ENCODE measurements at places on chromosomes 12 and 14.

GRCh38 chr12:94749890-94750289 is 99.5 kb upstream of the TMCC3 start:
- DNase-seq = no peak

DNA sequence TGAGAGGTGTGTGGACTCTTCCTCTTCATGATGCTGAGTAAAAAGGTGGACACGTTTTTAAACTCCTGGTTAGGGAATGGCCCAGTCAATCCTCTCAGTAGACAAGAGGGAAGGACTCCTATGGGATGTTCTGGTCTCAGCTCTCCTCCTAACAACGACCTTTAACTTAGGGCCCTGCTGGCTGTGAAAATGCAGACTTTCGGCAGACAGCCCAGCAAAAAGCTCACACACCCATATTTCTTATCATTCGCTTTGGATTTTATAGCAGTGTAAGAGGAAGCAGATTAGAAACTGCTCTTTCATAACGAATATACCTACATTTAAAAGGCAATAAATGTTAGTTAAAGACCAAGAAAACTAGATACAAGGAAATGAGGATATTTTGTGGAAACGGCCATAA is 18.0 kb upstream of the YARS2 start:
- DNase-seq = no peak

GRCh38 chr12:1810201-1810930 is 10.0 kb upstream of the LRTM2 start:
- DNase-seq = no peak

- no peak for DNase-seq
Measured at GRCh38 chr14:22159099-22159498, 429.9 kb downstream of the DAD1 start.

DNA sequence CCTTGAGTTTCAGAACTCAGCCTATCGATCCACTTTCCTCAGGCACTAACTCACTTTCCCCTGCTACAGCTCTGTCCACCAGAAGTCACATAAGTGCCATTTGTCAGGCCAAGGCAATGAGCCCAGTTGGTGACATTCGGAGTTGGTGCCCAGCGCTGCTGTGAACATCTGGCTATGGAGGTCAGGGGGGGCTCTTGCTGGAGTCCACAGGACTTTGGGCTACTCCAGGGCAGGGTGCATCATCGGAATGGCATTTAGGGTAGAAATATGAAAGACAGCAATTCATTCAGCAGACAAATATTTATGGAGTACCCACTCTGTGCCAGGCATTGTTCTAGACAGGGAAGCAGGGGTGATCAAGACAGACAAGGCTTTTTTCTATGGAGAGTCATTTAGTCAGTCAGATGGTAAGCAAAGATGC is 1.5 kb upstream of the PPP1CC start:
- no peak for DNase-seq

GRCh38 chr12:109663795-109664194 is 49.8 kb upstream of the FAM222A start:
- DNase-seq = no peak

- no peak for DNase-seq
Measured at GRCh38 chr14:53924753-53925152, 31.9 kb downstream of the BMP4 start.

DNA sequence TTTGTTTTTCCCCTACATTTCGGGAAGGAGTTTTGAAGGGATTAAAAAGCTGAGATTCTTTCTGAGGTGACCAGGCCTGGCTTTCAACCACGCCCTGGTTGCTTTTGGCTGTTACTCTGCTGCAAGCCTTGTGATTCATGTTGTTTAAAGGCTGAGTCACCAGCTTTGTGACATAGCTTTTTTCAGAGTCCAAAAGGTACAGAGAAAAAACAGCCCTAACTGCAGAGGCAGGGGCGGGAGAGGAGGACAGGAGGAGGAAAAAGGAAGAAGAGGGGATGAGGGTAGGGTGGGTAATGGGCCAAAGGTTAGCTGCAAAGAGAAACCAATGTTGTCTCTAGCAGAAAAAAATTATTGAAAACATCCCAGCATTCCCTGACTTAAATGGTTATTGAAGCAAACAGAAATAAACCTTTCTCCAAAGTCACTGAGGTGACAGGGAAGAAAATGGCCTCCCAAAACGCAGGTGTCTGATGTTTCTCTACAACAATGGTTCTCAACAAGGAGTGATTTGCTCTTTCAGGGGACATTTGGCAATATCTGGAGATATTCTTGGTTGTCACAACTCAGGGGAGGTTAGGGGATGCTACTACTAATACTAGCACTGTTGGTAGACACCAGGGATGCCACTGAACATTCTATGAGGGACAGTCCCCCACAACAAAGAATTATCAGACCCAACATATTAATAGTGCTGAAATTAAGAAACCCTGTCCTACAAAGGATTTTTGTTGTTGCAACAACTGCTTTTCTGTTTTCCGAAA is 2.1 kb upstream of the UBC start:
- no peak for DNase-seq

DNA sequence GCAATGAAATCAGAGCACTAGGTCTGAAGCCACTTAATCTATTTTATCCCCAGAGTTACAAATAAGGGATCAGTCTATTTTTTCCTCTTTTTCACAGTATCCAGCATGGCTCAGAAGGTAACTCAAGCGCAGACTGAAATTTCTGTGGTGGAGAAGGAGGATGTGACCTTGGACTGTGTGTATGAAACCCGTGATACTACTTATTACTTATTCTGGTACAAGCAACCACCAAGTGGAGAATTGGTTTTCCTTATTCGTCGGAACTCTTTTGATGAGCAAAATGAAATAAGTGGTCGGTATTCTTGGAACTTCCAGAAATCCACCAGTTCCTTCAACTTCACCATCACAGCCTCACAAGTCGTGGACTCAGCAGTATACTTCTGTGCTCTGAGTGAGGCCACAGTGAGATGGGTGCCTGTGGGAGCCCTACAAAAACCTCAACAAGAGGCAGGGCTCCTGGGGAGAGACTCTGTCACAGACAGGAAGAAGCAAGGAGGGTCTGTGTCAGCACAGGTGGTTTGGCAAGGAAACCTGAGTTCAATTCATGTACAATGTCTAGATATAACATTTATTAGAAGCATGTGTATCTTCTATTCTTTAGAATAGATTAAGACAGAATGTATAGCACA is 334.3 kb upstream of the OR4E1 start:
- no peak for DNase-seq

- peak; percentile 72 for DNase-seq
Measured at GRCh38 chr12:64451687-64452558, at the start of gene TBK1. TSS of gene TBK1 (plus strand) at chr12:64452120. CDS start at chr12:64455871, 3,751 bp downstream.

- no peak for DNase-seq
Measured at GRCh38 chr12:41380878-41381277, 192.8 kb downstream of the PDZRN4 start.

DNA sequence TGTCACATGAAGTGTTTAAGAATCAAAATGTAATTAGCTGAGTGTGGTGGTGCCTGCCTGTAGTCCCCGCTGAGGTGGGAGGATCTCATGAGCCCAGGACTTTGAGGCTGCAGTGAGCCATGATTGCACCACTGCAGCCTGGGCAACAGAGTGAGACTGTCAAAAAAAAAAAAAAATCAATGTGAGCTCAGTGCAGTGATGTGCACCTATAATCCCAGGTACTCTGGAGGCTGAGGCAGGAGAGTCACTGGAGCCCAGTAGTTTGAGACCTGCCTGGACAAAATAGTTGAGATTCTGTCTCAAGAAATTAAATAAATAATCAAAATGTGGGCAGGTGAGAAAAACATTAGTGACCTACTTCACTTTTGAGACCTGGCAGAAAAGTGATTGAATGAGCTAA is 140.0 kb downstream of the MON2 start:
- DNase-seq = no peak

DNA sequence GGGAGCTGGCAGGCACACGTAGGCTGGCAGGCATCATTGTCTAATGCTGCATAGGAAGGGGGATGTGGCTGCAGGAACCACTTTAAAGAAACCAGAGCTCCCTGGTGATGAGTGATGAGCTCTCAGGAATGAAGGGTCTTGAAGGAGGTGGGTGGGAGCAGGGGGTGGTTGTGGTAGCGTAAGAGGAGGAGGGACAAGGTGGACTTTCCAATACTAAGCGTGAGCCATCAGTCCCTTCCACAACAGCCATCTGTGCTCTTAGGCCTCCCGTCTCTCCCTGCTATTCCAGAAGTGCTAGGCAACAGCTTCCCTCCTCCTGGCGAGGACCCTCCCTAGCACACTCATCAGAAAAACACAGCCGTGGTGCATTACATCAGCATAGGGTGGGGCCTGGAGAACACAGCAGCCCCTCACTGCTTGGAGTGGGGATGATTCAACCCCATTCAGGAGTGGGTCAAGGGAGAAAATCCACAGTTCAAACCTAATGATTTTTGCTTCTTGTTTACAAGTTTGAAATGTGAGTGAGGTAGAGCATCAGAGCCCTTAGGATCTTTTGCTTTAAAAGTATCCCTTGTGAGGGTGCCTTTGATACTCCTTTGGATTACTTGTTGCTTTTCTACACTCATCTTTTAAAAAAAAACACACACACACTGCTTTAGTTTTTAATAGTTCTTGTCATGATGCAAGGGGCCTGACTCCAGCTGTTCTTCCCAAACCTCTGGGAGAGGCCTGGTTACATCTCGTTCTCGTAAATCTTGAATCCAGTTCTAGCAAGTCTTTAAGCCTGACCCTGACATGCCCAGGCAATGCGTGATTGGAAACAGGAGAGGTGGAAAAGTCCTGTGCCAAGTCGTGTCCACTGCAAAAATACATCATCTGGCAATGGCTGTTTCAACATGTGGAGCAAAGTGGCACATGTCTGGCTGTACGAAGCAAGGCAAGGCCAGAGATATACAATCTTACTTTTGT is 356.4 kb upstream of the DDHD1 start:
- no peak for DNase-seq

DNA sequence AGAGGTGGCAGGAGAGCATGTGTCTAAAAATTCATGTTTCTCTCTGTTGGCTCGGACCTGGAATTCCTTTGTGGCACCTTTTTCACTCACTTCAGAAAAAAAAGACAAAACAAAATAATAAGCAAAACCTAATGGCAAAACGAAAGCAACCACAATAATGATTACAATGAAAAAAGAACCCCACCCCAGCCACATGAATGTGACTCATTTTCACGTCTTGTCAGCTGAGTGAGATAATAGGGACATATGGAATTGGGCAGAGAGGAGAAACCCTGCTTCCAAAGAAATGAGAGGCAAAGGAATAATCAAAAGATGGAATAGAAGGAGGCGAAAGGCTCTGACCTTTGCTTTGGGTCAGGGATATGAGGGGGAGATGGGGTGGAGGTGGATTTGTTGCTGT is 143.4 kb downstream of the SLC8A3 start:
- DNase-seq = no peak

GRCh38 chr12:78088391-78088832 is 257.7 kb downstream of the NAV3 start:
- no peak for DNase-seq

- no peak for DNase-seq
Measured at GRCh38 chr12:1252758-1253157, 261.7 kb downstream of the ERC1 start.

GRCh38 chr14:101215927-101216326 is 312.4 kb upstream of the RTL1 start:
- DNase-seq = no peak

GRCh38 chr14:101775826-101776225 is 14.3 kb downstream of the PPP2R5C start:
- peak; percentile 20 for DNase-seq

GRCh38 chr12:3225796-3226180 is 148.6 kb downstream of the TSPAN9 start:
- DNase-seq = no peak

- DNase-seq = no peak
Measured at GRCh38 chr14:101179691-101180211, 276.2 kb upstream of the RTL1 start.

DNA sequence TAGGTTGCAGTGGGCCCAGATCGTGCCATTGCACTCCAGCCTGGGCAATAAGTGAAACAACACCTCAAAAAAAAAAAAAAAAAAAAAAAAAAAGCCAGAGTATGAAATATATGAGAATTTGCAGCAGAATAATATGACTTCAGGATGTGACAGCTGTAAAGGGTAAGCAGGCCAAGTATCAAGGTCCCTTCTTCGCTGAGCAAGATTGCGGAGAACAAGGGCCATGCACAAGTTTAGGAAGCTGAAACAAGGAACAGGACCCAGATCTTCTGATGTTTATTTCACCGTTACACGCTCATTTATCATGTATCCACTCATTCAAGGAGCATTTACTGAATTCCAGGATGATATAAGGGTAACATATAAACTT is 659 bp upstream of the FOXJ2 start:
- DNase-seq = no peak

DNA sequence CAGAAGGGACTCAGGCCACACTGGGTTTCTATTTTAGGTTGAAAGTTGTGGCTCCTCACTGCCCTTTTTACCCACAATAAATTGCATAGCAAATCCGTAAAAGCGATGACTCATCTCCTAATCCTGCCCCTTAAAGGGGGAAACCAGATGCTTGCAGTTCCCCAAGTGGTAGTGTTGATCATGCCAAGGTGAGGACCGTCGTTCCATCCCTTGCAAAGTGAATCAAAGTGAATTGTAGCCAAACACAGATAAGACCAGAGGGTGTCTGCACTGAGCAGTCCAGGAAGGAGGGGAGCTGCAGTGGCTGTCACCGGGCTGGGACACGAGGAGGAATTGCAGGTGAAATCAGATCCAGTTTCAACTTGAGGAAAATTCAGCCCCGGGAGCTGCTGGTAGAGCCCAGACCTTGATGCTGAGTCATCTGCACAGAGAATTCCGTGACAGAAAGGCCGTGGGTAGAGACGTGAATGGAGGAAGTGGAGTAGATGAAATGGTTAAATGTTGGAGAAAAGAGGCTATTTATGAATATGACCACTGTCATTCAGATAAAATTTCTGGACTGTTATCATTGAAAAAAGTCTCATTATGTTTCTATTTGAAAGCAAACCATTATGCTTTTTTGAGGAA is 44.2 kb upstream of the MMP17 start:
- no peak for DNase-seq

GRCh38 chr12:101929365-101930041 is 52.1 kb downstream of the DRAM1 start:
- no peak for DNase-seq

GRCh38 chr12:130119241-130119861 is 42.9 kb upstream of the FZD10 start:
- DNase-seq = no peak

- DNase-seq = no peak
Measured at GRCh38 chr14:76666746-76667145, 94.5 kb upstream of the VASH1 start.

GRCh38 chr14:91249841-91250616 is 5.5 kb upstream of the GPR68 start:
- DNase-seq = peak; percentile 38

GRCh38 chr14:106790189-106791036 is 1264.0 kb downstream of the TMEM121 start:
- peak; percentile 74 for DNase-seq

DNA sequence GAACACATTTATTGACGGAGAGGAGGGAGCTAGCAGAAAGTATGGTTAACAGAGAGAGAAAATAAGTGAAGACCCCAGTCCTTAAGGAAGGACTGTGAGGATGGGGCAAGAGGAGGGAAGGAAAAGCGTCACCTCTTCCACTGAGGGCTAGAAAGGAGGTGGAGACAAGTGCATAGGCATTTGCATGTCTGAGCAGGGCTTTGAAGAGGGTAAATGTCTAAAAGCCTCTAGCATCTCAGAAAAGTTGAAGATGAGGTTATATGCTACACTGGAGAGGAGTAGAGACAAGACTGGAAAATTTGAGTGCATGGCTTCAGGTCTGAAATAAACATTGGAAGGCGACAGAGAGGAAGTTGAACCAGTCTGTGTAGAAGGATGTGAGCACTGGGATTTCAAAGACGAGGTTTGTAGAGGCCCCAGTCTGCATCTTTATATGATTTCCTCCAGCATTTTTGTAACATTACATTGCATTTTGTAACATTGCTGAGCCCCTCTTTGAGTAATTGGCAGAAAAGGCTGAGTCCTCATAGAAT is 98.5 kb upstream of the IFNG-AS1 start:
- no peak for DNase-seq

GRCh38 chr14:35985474-35986218 is 159.5 kb downstream of the BRMS1L start:
- DNase-seq = no peak
